H1 (cell line): ENCODE measurements at places on chromosomes 16 and 17.
A peak's percentile ranks its signal among the peaks of the same experiment; 100 is the strongest.

GRCh38 chr17:77146246-77146632 lies 5.5 kb downstream of the SEC14L1 start:
- H3K27me3 ChIP-seq: no peaks in the 10 kb centered on the region
- peaks cover 2% of the 10 kb centered on the region; the same call in 1 of the 2 replicates for H3K36me3 ChIP-seq

DNA sequence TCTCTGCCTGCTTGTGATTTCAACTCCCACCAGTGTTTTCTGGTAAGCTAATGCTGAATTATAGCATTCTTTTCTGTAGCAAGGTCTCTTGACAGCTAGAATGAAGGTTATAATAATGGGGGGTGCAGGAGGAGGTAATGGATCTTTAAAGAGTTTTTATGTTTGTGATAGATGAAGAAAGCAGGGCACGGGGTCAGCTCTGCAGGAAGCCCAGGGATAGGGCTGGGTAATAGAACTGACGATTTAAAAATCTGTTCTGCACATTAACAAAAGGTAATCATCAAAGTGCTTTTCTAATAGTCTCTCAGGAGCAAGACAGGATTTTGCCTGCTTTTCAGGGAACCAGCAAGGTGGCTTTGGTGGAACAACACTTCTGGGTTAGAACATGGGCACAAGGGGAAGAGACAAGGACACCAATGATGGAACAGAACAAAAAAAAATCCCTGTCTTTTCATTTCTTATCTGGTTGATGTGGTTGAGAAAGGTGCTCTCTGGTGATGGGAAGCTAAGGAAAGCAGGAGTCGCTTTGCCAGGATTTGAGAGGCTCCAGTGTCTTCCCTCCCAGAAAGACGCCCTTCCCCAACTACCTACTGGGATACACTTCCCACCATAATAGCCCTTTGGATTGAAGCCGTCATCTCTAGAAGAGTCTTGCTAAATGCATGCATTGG lies 263.1 kb downstream of the PHKB start:
- H3K27me3 ChIP-seq: no peaks in the 10 kb centered on the region
- H3K4me3 ChIP-seq: no peak overlapping the region
- no peak for DNase-seq
- no peaks in the 10 kb centered on the region for H3K36me3 ChIP-seq
- no peaks in the 10 kb centered on the region for H3K4me1 ChIP-seq

DNA sequence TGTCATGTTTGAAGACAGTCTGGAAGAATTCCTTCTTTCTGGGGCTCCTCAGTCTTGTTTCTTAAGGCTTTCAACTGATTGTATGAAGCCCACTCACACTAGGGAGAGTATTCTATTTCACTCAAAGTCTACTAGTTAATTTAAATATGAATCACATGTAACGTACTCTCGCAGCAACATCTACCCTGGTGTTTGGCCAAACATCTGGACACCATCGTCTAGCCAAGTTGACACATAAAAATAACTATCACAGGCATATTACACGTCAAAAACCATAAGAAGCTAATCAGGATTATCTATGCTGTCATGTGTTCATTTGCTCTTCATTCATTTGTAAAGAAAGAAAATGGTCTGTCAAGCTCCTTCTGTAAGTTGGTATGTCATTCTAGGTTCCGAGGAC lies 787.4 kb downstream of the KCNJ2 start:
- H3K27ac ChIP-seq: no peak overlapping the region
- no peaks in the 10 kb centered on the region for H3K36me3 ChIP-seq
- no peaks in the 10 kb centered on the region for H3K4me1 ChIP-seq
- DNase-seq: no peak
- no peak overlapping the region for H3K4me3 ChIP-seq

DNA sequence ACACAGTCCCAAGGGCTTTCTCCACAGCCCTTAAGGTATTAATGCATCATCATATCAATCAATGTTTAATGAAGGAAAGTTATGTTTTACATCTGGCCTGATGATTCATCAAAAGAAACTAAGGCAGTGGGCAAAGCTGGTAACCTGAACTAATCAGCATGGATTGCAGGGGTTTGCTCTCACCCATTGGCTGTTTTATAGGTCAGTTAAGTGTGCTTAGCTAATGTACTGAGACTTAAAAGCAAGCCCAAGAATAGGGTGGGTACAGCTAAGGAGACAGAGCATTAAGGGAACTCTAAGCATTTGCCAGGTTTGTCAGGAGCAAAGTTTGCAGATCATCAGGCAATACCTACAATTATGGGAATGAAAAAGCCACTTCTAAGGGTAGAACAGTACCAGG lies 1247.6 kb downstream of the CDH8 start:
- no peak overlapping the region for H3K27ac ChIP-seq
- DNase-seq: no peak
- H3K4me1 ChIP-seq: no peaks in the 10 kb centered on the region
- no peak overlapping the region for H3K4me3 ChIP-seq
- H3K27me3 ChIP-seq: no peaks in the 10 kb centered on the region
- no peaks in the 10 kb centered on the region for H3K36me3 ChIP-seq

GRCh38 chr17:27506348-27507218 lies 50.3 kb downstream of the KSR1 start:
- peaks cover 32% of the 10 kb centered on the region for H3K4me1 ChIP-seq
- peak overlapping the region; percentile 57 for H3K27ac ChIP-seq
- no peak overlapping the region for H3K4me3 ChIP-seq
- no peaks in the 10 kb centered on the region for H3K36me3 ChIP-seq
- DNase-seq: peak; percentile 72

DNA sequence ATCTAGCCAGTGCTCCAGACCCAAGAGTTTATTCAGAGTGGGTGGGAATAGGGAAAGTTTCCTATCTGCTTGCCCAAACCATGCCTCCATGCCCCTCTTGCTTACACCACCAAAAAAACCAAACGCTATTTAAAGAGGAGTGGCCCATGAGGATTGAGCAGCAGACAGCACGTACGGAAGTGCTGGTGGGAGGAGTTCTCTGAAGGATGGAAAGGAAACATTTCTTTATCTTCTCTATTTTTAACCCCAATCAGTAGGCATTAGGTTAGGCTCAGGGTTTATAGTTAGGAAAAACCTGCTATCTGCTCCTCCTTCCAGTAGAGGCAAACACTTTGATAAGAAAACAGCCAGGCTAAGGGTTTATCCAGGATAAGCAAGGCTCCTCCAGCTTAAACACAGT lies 235.3 kb downstream of the ZFHX3 start:
- H3K4me3 ChIP-seq: no peak overlapping the region
- DNase-seq: no peak
- H3K27ac ChIP-seq: no peak overlapping the region

DNA sequence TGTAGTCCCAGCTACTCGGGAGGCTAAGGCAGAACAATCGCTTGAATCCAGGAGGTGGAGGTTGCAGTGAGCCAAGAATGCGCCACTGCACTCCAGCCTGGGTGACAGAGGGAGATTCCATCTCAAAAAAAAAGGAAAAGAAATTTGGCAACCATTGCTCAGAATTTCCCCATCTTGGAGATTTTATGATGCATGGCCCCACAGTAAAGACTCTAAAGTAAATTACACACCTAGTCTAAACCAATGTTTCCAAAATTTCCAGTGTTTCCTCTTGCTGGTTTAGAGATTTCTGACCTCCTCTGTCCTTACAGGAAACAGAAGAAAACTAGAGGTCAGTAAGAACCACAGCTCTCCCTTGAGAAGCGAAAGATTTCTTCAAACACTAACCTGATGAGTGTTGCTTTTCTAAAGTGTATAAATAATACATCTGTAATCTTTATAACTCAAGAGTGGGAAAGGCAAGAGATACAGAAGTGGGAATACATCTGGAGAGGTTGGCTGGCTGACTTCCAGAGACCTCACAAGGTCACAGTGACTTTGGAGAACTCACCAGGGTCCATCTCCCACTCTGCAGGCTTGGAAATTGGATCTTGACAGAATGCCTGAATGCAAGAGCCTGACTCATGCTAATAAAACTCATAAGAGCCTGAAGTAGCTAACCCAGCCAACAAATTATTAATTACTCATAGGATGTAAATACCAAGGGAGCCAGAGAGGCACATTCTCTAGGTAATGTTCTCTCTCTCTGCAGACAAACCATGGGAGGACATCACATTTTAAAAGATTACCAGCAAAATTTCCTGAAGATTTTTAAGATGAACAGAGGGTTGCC lies 8.8 kb downstream of the ADAT1 start:
- H3K27me3 ChIP-seq: no peaks in the 10 kb centered on the region
- no peak for DNase-seq
- no peak overlapping the region for H3K27ac ChIP-seq
- peaks cover 64% of the 10 kb centered on the region for H3K36me3 ChIP-seq
- no peak overlapping the region for H3K4me3 ChIP-seq

GRCh38 chr17:9647014-9647413 lies 1.7 kb downstream of the USP43 start:
- H3K36me3 ChIP-seq: no peaks in the 10 kb centered on the region
- DNase-seq: no peak
- no peak overlapping the region for H3K27ac ChIP-seq
- H3K4me1 ChIP-seq: peaks cover 18% of the 10 kb centered on the region

DNA sequence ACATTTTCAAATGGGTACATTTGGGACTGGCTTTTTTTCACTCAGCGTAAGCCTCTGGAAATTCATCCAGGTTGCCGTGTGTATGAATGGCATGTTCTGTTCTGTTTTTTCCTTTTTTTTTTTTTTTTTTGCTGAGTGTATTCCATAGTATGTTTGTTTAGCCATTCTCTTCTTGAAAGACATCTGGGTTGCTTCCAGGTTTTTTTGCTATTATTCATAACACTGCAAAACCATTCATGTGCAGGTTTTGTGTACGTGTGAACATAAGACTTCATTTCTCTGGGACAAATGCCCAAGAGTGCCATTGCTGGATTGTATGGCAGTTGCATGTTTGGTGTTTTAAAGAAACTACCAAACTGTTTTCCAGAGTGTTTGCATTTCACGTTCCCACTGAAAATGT lies 335.9 kb upstream of the TNRC6C start:
- no peak overlapping the region for H3K4me3 ChIP-seq
- H3K27me3 ChIP-seq: no peaks in the 10 kb centered on the region
- no peaks in the 10 kb centered on the region for H3K36me3 ChIP-seq
- peaks cover 3% of the 10 kb centered on the region; the same call in 1 of the 2 replicates for H3K4me1 ChIP-seq
- no peak for DNase-seq
- H3K27ac ChIP-seq: no peak overlapping the region

DNA sequence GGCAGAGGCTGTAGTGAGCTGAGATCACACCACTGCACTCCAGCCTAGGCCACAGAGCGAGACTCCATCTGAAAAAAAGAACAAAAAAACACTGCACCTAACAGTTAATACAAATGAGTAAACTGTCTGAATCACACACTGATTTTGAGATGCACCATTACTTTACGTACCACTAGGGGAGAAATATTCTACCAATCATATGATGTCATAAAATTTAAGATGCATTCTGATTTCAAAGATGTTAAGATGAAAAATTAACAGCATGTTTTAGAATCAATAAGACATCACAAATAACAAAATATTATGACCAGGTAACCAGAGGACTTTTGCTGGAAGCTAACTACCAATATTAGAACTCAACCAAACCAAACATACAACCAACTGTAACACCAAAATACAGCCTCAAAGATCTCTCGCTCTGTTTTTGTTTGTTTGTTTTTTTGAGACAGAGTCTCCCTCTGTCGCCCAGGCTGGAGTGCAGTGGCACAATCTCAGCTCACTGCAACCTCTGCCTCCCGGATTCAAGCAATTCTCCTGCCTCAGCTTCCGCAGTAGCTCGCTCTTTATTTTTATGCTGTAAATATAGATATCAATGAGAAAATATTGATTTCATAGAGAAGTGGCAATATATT lies 31.6 kb downstream of the GLG1 start:
- H3K27me3 ChIP-seq: no peaks in the 10 kb centered on the region
- no peak overlapping the region for H3K4me3 ChIP-seq
- H3K4me1 ChIP-seq: no peaks in the 10 kb centered on the region
- H3K36me3 ChIP-seq: no peaks in the 10 kb centered on the region
- no peak for DNase-seq
- H3K27ac ChIP-seq: no peak overlapping the region

GRCh38 chr17:33178681-33179080 lies 114.4 kb downstream of the ASIC2 start:
- H3K27me3 ChIP-seq: no peaks in the 10 kb centered on the region
- H3K27ac ChIP-seq: no peak overlapping the region
- no peaks in the 10 kb centered on the region for H3K36me3 ChIP-seq
- no peak for DNase-seq
- no peaks in the 10 kb centered on the region for H3K4me1 ChIP-seq

- no peaks in the 10 kb centered on the region for H3K27me3 ChIP-seq
- DNase-seq: peak; percentile 86
- no peak overlapping the region for H3K27ac ChIP-seq
Measured at GRCh38 chr17:81142301-81143199, 22.8 kb upstream of the PVALEF start.

- H3K36me3 ChIP-seq: no peaks in the 10 kb centered on the region
- H3K27me3 ChIP-seq: no peaks in the 10 kb centered on the region
- H3K4me1 ChIP-seq: no peaks in the 10 kb centered on the region
- H3K4me3 ChIP-seq: no peak overlapping the region
Measured at GRCh38 chr17:29165800-29166506, 14.2 kb downstream of the MYO18A start.

GRCh38 chr16:89401205-89401604 lies 89.2 kb downstream of the ANKRD11 start:
- DNase-seq: no peak
- H3K4me1 ChIP-seq: peaks cover 10% of the 10 kb centered on the region
- H3K4me3 ChIP-seq: no peak overlapping the region

DNA sequence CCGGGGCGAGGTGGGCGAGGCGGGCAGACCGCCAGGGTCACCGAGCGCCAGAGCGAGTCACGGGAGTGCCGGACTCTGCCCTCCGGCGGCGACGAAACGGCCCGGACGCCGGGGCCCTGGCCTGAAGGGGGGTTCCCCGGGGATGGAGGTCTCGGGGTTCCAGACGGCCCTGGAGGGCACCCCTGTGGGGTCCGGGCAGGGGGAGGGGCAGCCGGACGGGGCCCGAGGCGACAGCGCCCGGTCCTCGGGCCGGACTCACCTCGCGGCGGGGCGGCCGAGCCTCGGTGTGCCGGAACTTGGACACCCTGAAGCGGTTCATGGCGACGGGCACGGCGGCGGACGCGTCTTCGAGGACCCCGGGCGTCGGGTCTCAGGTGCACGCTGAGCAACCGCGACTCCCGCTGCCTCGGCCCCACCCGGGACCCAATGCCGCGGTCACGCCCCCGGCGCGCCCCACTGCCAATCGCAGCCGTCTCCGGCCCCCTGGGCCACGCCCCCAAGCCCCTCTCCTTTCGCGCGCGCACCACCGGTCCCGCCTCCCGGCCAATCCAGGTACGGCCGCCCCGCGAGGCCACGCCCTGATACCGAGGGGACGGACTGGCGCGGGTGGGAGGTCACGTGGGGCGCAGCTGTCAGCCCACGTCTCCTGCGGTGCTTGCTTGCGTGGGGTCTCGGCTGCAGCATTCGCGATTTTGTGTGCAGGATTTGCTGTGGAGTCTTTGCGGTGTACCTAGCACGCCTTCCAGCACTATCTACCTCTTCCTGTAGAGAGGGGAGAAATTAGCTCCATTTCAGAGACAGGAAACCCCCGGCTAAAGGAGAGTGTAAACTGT lies at the start of gene CORO7:
Gene CORO7, minus strand, starts transcription at position 397 of the 833 bp plus-strand sequence. Its CDS starts 78 bp downstream, at position 319.
- peaks cover 11% of the 10 kb centered on the region; the same call in 1 of the 2 replicates for H3K4me1 ChIP-seq
- H3K27ac ChIP-seq: no peak within 1 kb of the TSS
- no peaks in the 10 kb centered on the region for H3K36me3 ChIP-seq
- peak; percentile 97 for DNase-seq

- no peak overlapping the region for H3K27ac ChIP-seq
- H3K27me3 ChIP-seq: peaks cover 17% of the 10 kb centered on the region
- peak overlapping the region; percentile 30; the same call in 1 of the 2 replicates for H3K4me3 ChIP-seq
Measured at GRCh38 chr17:29613352-29613837, 9.3 kb downstream of the CORO6 start.

GRCh38 chr17:9859781-9860180 lies 34.1 kb downstream of the GLP2R start:
- H3K4me3 ChIP-seq: no peak overlapping the region
- H3K4me1 ChIP-seq: no peaks in the 10 kb centered on the region
- H3K27me3 ChIP-seq: no peaks in the 10 kb centered on the region
- no peaks in the 10 kb centered on the region for H3K36me3 ChIP-seq
- no peak overlapping the region for H3K27ac ChIP-seq
